Uterine smooth muscle cell (primary cell): ENCODE measurements at places on chromosomes 5 and 9. TPM values are rescaled to one million over a fixed set of nuclear protein-coding genes. Genes with fewer than 3 reads are reported as not detected.

SPINK9 gene
- not detected in 2 replicates for total RNA-seq

TDRD7 gene
- total RNA-seq, result 10.4 and 14.7 TPM in 2 replicates

SCGB3A2 gene
- not detected in 2 replicates for total RNA-seq

ZNF366 gene
- under 0.01 TPM in 1 of 2 replicates, not detected in the other for total RNA-seq

BARHL1 gene
- not detected in 2 replicates for total RNA-seq
